Activated naive CD4-positive, alpha-beta T cell (primary cell): ENCODE measurements at places on chromosomes 2 and 18.

DNA sequence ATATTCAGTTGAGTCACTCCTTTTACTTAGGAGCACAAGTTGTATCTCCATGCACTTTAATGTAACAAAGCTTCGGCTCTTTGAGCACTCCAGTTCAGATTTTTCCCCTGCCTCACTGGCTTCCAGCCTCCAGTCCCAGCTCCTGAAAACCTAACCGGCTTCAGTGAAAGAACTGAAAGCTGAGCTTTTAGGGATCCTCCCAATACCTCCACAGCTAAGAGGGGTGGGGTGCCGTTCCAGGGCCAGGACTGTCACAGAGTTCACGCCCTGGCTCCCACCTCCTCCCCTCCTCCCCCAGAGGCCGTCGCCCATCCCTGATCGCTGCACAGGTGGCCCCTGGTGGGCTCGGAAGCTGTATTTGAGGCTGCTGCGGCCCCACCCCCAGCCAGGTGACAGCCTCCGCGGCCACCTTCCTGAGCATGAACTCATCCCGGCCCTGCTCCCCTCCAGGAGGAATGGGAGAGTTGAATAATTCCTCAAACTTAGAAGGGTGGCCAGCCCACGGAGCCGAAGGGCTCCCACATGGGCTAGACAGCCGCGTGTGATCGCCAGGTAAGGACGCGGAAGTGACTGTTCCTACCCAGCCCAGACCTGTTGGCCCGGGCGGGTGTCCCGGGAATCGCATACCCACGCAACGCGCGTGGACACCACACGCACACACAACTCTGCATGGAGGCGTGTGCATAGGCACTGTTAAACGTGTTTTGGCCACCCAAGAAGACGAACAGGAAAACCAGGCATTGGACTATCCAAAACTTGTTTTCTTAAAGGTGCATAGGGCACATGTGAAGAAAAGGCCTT, 1.8 kb downstream of the MYO5B start:
- no peak for DNase-seq

- DNase-seq = no peak
Measured at GRCh38 chr2:112777036-112777435, 7.3 kb downstream of the IL1A start.

GRCh38 chr2:49002750-49003149, 151.6 kb downstream of the FSHR start:
- DNase-seq = no peak

GRCh38 chr2:176561706-176562105, 292.5 kb downstream of the MTX2 start:
- DNase-seq = no peak

DNA sequence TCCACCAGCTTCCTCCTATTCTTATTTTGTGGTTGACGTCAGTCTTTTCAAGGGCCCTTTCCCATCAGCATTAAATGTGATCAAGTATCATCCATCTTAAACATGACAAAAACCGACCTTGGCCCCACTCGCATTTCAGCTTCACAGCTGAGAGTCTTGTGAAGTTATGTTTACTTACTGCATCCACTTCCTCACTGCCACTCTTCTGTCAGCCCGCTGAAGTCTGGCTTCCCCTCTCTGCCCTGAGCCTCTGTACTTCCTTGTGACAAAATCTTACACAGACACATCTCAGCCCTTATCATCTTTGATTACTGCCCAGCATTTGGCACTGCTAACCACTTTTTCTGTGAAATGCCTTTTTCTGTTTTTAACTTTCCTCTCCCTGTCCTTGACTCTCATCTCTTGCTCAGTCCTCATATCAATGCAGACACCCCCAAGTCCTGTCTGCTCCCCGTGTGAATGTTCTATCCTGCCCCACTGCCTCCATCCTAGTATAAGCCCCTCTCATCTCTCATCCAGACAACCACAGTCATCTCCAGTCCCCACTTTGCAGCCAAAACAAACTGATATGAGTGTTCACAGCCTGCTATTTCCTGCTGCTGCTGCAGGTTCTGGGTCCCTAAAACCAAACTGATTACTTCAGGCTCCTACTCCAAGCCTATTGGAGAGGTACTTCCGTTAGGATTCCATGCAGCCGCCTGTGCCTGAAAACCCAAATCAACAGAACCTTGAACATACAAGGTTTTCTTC, 31.4 kb downstream of the FOSL2 start:
- DNase-seq = peak; percentile 26

GRCh38 chr18:46439037-46439436, 218.0 kb downstream of the LOXHD1 start:
- DNase-seq = no peak

GRCh38 chr2:140128909-140129308, 1348.7 kb upstream of the NXPH2 start:
- no peak for DNase-seq

GRCh38 chr2:127721978-127722355, 20.7 kb downstream of the SFT2D3 start:
- no peak for DNase-seq

- no peak for DNase-seq
Measured at GRCh38 chr2:140797718-140798117, 1333.1 kb downstream of the LRP1B start.

- DNase-seq = no peak
Measured at GRCh38 chr2:240642806-240643092, 17.5 kb downstream of the GPR35 start.

DNA sequence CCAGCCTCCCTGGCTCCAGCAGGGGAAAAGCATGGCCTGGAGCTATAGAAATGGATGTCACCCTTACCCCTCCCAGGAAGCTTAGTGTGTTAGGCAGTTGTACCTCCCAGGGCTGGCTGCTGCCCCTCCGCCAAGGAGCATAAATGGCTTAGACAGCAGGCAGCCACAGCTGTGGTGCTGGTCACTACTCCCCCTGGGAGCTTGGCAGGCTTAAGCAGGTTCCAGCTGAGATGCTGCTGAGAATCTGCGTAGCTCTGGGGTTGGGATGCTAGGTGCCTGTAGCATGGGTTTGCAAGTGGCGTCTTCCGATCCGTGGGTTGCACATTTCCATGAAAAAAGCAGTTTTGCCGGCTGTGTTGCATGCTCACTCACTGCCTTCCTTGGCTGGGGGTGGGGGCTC, 369.7 kb downstream of the CTNNA2 start:
- DNase-seq = no peak

DNA sequence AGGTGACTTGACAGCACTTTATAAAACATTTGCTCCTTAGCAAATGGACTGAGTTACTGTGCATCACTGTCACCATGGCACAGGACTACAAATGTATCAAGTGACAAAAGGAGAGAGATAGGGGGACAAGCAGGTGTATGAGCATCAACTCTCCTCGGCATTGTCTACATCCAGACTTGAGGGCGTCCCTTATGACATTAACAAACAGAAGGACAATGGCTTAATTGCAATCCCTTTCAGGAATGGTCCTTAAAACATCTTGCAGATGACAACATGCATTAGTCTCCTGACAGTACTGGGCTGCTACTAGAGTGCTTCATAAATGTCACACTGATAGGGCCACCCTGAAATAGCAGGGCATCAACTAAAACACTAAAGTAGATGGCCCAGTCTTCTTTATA, 198.8 kb downstream of the PDE1A start:
- DNase-seq = no peak

DNA sequence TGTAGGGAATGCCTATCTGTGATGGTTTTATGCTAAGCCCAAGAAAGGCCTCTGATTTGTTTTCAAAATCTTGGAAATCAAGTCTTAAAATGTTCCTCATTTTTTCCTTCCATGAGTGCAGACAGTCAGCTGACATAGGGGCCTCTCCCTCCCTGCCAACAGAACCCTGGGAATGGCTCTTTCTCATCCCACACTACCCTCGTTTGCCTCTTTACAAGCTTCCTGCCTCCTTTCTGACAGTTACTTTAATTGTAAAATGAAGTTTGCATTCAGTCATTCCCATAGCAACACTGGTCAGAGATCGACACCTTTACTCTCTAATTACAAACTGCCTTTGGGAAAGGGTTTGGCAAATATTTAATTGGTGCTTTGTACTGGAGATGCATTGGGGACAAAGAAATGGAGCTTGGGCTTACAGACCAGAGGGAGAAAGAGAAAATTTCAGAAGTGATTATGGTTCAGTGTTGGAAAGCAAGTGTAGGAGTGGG, 25.4 kb downstream of the KIF5C start:
- no peak for DNase-seq

DNA sequence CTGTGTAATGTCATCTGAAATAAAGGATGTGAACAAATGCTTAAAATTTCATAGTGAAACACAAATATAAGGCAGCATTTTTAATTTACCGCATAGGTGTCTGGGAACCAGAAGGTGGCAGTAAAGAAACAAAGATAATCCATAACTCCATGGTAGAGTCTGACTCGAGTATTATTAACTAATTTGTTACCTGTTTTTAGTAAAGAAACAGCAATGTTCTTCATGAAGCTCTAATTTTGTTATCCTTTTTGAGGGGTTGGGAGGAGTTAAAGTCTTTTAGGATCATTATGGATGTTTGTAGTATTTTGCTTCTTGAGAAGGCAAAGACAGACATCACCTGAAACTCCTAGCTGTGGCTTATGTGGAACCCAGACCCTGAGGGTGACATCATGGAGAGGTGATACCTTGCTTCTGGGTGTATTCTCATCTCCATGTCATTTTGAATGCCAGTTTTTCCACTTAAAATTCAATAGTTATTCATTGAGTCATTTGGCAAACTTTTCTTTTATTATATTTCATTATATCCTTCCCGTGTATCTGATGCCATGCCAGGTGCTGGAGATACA, 286.2 kb upstream of the EPAS1 start:
- no peak for DNase-seq

GRCh38 chr2:36807223-36807886, 110.8 kb downstream of the VIT start:
- no peak for DNase-seq

DNA sequence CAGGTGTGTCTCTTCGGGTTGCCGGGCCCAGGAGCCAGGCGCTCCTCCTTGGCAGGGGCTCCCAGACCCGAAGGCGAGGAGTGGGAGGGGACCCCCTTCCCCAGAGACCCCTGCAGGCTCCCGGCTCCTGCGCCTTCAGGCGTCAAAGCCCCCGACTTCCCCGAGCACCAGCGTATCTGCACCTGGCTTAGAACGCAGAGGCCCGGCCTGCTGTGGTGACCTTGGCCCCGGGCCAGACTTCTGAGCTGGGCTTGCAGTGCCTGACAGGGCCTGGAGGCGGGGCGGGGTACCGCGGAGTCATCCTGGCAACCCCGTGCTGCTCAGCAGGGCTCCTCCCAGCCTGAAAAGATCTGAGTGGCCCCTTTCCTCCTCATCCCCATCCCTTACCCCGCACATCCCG, 27.0 kb downstream of the SKA1 start:
- no peak for DNase-seq

GRCh38 chr2:127124426-127124825, 17.5 kb upstream of the BIN1 start:
- no peak for DNase-seq

DNA sequence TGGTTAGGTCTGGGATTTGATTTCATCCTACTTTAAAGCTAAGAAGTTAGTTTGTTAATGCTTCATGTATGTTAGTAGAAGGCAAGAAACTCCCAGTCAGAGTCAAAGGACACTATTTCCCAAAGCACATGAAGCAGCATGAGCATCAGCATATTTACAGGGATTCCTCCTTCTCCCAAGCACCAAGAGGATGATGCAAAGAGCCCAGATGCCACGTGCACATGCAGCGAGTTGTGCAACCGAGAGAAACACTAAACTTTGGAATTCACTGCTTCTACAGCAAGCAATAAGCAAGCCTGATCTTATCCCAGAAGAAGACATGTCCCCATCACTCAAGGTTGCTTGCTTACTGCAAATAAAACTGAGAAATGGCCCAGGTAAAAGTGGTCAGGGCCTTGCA, 32.5 kb downstream of the CPO start:
- no peak for DNase-seq

GRCh38 chr18:45447355-45448265, 167.7 kb upstream of the SLC14A2 start:
- no peak for DNase-seq

GRCh38 chr2:186440506-186440905, 45.6 kb upstream of the ZC3H15 start:
- no peak for DNase-seq

DNA sequence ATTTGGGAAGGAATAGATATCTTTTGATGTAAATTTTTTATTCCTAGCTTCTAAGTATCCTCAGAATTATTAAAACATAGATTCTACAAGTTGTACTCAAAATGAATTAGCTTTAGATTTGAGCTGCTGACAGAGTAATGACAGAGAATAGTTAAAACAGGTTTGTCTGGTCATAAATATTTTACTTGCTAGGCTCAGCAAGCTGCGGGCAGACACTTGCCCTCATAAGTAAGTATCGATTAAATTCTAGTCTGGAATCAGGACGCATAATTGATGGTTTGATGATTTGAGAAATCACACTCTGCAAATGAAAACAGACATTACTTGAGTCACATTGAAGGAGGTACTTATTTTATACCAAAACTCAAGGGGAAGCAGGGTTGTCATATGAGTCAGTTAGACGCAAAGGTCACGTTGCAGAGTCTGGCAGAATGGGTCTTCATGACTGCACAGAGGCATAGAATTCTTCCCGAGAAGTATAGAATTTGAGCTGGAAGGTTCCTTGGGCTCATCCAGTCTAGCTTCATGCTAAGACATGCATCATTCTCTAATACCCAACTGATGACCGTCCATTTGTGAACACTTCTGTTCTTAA, 27.5 kb downstream of the ARL4C start:
- no peak for DNase-seq
